ENCODE measurements at places on chromosomes 2 and 18.

DNA sequence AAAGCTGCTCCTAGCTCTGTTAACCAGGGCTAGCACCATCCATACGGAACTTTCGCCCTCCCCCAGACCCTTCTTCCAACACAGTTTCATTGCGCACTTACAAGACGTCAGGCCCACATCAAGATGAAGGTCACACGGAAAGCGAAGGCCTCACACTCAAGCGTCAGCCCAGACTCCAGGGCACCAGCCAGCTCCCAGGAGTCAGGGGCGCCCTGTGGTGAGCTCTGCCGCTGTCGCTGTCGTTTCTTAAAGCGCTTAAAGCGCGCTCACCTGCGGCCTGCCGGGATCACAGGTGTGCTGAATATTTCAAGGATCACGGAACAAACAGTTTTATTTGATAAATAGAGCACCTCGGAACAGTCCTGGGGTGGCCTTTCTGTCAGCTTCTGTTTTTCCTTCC, 163.1 kb downstream of the CDH20 start:
- DNase-seq = no peak

- DNase-seq = no peak
Measured at GRCh38 chr2:230586328-230586982, 126.2 kb upstream of the CAB39 start.

GRCh38 chr2:28616396-28616999, 120.6 kb downstream of the PLB1 start:
- DNase-seq = no peak

GRCh38 chr2:223121283-223121682, 69.3 kb downstream of the KCNE4 start:
- DNase-seq = no peak

GRCh38 chr2:135839713-135840112, 2.7 kb upstream of the LCT start:
- DNase-seq = no peak

DNA sequence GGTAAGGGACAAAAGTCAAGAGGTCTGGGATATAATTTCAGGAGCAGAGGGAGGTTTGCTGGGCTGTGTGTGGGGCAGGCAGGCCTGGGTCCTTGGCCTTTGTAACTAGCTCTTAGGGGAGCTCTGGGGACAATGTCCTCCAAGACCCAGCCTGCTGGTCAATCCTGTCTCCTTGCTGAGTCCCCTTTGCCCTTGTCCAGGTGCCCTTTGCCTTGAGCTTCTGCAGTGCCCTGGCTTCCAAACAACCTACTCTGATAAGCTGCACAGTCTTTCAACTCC, 30.0 kb upstream of the REEP1 start:
- DNase-seq = no peak
